ENCODE measurements at places on chromosomes 1 and 21.

- no peak for DNase-seq
Measured at GRCh38 chr1:39204441-39205081, at the start of gene MACF1. TSS of gene MACF1 (plus strand) at chr1:39204695. CDS start at chr1:39205023, 328 bp downstream.

DNA sequence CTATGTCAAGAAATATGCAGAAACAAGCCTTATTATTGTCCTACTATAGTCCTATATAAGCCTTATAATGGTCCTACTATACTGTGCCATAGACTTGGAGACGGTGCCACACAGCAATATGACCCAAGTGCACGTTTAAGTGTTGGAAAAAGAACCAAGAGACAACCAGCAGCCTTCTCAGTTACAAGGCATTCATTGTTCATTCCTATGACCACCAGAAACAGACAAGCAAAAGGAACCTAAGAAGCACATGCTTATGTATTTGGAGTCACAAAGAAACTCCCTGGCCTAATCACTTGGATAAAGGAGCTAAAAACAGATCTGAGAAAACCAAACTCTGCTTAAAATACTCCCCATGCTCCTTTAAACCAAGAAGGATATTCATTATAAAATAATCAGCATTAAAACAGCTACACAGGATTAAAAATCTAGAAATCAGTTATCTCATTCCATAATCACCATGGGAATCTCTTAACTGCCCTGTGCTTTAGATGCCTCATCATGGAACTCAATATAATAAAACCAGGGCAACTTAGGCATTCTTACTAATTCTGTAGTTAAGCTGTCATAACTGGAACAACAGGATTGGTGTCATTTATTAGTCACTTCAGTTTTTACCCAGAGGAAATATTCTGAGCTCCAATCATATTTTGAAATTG, 7.0 kb downstream of the COLGALT2 start:
- DNase-seq, result no peak

- DNase-seq, result no peak
Measured at GRCh38 chr1:26530895-26531598, 1.5 kb downstream of the RPS6KA1 start.

GRCh38 chr1:1021010-1021919, 1.3 kb downstream of the AGRN start:
- no peak for DNase-seq

- no peak for DNase-seq
Measured at GRCh38 chr1:43604192-43604591, 45.8 kb upstream of the KDM4A start.

DNA sequence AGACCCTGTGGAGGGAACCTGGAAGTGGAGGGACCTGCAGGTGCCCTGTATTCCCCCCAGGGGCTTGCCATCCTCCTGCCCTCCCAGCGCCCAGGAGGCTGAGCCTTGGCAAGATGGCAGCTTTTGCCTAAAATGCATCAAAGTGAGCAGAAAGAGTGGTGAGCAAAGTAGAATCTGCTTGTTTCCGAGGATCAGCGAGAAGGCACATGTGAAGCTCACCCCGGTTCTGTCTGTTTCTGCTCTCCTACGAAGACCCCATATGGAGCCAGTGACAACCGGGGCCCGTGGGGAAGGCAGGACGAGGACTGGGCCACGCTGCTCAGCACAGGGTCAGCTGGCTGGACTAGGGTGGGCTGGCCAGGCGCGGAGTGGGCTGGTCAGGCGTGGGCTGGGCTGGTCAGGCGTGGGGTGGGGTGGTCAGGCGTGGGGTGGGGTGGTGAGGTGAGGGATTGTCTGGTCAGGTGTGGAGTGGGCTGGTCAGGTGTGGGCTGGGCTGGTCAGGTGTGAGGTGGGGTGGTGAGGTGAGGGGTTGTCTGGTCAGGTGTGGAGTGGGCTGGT, 5.2 kb upstream of the FNDC10 start:
- no peak for DNase-seq

- peak; percentile 28 for DNase-seq
Measured at GRCh38 chr1:91404151-91405012, at the start of gene HFM1. TSS of gene HFM1 (minus strand) at chr1:91404837. CDS start at chr1:91401082, 3,755 bp downstream.

- DNase-seq, result no peak
Measured at GRCh38 chr21:34983680-34984086, 65.4 kb downstream of the RUNX1 start.

- no peak for DNase-seq
Measured at GRCh38 chr21:40729761-40730425, 117.1 kb downstream of the DSCAM start.

DNA sequence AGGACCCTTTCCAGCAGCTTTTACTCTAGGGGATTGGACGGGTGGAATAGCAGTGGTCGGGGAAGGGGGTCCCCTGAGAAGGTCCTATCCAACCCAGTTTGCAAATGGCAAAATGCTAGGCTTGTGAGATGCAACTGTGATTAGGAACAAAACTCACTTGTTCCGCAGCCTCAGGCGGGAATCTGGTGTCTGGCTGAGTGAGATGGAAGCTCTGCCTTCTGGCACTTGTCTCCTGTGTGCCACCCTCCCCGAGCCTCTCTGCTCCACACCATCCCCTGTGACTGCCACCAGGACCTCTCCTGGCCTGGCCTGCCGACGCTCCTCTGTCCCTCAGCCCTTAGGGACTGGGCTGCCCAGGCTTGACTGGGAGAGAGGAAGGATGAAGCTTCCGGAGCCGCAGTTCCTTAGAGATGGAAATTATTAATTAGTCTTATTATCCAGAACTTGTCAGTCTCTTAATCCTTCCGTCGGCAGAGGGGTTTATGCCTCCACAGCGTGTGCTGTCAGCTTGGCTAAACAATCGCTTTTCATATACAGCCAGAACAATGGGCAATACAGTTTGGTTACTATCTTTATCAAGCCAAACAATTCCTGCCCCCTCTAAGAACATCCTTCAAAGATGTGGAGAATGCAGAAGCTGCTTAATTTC, 292.8 kb upstream of the VAMP3 start:
- DNase-seq, result no peak

DNA sequence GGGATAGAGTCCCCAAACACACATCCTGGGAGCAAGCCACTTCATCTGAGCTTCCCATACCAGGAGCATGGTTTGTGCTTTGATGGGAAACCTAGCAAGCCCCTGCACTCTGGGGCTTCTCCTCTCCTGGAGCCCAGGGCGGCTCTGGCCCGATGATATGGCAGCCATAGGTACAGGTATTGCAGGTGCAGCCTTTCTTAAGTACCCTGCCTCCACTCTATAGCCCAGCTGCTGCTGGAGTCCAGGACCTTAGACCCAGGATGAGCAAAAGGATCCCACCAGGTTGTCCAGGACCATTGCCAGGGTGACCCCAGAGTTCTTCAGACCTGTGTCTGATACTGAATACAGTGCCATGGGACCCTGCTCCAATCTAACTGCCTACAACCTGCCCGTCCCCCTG, 4.2 kb downstream of the C1orf226 start:
- no peak for DNase-seq

- DNase-seq, result no peak
Measured at GRCh38 chr1:36208978-36209703, 15.1 kb upstream of the THRAP3 start.

DNA sequence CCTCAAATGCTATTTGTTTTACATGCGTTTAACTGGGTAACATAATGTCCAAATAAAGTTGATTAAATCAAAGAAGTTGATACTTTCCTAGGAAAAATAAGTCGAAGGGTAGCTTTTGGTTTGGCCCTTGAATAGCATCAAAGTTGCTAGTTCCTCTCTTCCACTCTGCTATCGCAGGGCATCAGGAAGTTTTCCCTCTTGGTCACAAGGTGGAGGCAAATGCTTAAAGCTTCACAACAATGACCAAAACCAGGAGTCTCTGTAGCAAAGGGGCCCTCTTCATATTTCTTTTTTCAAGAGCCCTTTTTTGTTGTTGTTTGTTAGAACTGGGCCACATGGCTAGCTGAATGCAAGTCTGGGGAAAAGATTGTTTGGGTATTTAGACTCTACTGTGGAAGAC, 668.4 kb downstream of the KCNT2 start:
- DNase-seq, result no peak

DNA sequence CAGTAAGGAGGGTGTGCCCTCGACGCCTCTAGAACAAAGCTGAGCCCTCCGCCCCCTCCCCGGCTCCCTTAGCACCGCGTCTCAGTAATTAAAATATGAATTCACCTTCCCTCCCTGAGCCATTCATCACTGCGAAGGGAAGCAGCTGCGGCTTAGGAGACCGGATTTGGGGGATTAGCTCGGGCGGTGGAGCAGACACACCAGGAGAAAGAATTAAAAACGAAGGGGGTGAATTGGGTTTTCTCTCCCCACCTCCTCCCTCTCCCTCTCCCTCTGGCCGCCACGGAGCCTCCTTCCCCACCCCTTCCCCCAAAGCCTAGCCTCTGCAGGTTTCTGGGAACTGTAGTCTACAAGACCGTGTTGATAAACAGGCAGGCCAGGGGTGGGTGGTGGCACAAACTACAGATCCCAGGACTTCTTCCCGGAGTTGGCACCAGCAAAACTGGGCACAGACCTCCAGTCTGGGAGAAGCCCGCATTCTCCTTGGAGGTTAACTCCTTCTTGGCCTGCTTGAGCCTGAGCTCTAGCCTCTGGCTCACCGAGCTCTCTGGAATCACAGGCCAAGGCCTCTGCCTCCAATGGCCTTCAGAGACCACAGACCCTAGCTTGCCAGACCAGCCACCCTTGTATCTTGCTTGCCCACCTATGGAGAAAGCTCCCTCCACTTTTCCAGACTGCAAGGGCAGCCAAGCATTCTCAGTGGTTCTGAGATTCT, 10.8 kb downstream of the BLACAT1 start:
- no peak for DNase-seq

DNA sequence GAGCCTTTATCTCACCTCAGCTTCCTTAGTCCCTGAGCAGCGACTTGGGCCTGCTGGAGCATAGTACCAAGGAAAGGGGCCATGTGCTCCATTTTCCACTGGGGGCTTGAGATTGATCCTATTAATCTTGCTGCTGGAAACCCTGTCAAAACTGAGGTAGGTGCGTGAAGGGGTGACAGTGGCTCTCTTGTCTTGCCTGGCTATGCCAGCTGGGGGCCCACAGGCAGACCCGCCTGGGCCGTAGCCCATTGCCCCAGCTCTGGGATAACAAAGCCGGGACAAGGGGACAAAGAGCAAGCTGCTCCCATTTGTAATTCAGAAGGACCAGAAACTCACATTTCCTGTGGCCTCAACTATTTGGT, 10.3 kb upstream of the CELSR2 start:
- DNase-seq, result no peak

- DNase-seq, result no peak
Measured at GRCh38 chr1:201537891-201538611, 876 bp upstream of the NAV1 start.

GRCh38 chr1:2212532-2213491, 15.3 kb upstream of the SKI start:
- DNase-seq, result no peak

- no peak for DNase-seq
Measured at GRCh38 chr21:46424621-46425020, 34.1 kb upstream of the DIP2A start.

DNA sequence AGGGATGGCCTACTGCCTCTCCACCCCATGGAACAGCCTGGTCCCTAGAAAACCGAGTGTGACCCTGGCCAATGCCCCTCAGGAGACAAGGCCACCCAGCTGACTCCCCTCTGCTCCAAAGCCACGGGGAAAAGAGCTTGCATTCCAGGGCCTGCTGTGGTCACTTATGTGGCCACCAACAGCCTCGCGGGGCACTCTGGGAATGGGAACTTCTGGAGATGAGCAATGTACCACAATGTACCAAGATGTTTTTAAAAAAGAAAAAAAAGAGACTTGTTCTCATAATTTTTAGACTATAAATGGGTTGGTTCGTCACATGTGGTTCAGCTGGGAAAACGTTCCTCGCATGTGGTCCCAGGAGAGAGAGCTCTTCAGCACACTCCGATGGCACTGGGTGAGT, 62.8 kb downstream of the SLC66A1 start:
- DNase-seq, result no peak

GRCh38 chr1:57831624-57832023, 407.8 kb upstream of the DAB1 start:
- DNase-seq, result no peak

- DNase-seq, result no peak
Measured at GRCh38 chr1:199226163-199226562, 587.3 kb downstream of the PTPRC start.

GRCh38 chr1:53995683-53996082, 22.3 kb downstream of the LDLRAD1 start:
- DNase-seq, result no peak

GRCh38 chr21:38721958-38722357, 83.8 kb upstream of the ETS2 start:
- no peak for DNase-seq

DNA sequence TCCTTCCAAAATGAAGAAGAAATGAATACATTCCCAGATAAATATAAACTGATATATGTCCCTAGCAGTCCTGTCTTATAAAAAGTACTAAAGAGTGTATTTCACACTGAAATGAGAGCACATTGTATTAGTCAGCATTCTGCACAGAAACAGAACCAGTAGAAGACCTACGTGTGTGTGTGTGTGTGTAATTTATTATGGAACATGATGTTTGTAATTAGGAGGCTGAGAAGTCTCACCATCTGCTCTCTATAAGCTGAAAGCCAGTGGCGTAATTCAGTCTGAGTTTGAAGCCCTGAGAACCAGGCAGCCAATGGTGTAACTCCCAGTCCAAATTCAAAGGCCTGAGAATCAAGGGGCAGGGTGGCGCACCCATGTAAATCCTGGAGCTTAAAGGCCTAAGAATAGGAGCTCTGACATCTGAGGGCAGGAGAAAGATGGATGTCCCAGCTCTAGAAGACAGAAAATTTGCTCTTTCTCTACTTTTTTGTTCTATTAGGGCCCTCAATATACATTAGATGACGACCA, 146.5 kb upstream of the LYPLAL1 start:
- DNase-seq, result no peak

DNA sequence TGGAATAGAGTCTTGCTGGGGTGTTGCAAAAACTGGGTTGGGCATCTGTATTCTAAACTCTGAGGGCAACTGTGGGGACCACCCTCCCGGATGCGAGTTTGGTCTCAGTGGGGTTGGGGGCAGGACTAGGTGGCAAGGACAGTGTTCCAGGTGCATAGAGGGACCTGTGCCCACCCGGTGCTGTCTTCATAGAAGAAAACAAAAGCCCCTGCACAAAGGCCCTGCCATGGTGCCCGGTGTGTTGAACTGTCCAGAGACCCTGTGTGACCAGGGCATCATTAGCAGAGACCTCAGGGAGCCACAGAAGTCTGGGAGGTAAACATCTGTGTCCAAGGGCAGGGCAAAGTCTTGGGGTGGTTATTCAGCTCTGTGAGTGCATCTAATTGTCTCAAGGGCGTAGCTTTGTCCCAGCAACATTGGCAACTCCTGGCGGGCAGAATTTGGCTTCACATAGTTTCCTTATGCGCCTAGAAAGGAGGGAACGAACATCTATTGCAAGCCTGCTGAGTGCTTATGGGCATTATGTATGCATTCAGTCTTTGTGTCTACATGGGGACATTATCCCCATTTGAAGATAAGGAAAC, 72.2 kb upstream of the IFFO2 start:
- no peak for DNase-seq

GRCh38 chr1:18469514-18469913, 11.2 kb upstream of the KLHDC7A start:
- no peak for DNase-seq

All from stimulated activated CD4-positive, alpha-beta T cell treated with anti-CD3 and anti-CD28 coated beads, Interleukin-4, amount 100 ng/mL, for 48 hours (primary cell).